ENCODE measurements at places on chromosomes 16 and 17.
A peak's percentile ranks its signal among the peaks of the same experiment; 100 is the strongest.

DNA sequence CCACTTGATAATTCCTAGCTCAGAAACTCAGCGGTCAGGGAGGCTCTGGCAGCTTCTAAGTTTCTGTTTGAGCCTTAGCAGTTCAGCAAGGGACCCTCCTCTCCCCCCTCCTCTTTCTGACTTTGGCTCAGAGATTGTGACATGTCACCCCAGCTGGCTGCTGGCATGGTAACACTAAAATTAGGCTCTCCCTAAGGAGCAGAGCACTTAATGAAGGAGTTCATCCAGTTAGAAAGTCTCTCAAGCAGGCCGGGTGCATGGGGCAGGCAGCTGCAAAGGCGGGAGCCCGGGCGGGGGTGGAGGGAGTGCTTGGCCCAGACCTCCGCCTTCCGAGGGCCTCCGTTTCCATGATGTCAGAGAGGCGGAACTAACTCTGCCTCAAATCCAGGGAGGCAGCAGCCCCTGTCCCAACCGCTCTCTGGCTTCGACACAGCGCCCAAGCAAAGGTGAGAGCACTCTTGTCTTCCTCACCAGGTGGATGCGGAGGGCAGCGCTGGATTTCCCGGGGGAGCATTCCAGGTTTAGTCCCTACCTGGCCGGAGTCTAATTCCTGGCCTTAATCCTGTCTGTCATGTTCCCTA is 128.0 kb upstream of the PLCG2 start:
- no peak for DNase-seq

GRCh38 chr16:73093146-73094144 is 45.5 kb upstream of the ZFHX3 start:
- DNase-seq = no peak

- no peak for DNase-seq
These were observed 18.7 kb downstream of the DCUN1D3 start for GRCh38 chr16:20881503-20881878.

GRCh38 chr16:60611844-60612243 is 1424.4 kb downstream of the CDH8 start:
- no peak for DNase-seq

- no peak for DNase-seq
These were observed 58.1 kb downstream of the MAP2K4 start for GRCh38 chr17:12078791-12079190.

DNA sequence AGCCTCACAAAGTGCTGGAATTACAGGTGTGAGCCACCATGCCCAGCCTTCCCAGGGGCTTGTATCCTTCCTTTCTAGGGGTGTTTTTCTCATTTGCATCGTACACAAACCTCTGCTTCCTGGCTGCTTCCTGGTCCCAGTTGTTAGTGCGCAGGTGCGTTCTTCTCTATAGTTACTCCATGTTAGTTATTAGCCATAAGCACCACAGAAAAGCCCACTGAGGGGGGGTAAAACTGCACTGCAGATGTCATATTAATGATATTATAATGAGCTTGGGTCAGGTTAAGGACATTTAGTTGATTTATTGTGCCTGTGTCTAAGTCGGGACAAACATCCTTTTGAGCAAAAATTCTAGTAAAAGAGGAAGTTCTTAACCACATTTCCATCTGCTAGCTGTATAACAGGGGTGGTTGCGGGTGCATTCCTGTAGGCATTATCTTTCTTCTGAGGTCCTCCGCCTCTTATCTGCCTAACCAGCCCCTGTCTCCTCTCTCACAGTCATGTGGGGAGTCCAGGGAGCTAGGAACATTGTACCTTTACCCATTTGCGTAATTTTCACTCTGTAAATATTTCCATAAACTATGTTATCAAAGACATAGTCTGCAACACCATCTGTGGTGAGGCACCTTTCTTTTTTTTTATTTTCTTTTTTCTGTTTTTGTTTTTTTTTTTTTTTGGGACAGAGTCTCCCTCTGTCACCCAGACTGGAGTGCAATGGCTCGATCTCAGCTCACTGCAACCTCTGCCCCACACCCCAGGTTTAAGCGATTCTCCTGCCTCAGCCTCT is 23.6 kb upstream of the ATF7IP2 start:
- DNase-seq = peak; percentile 38

DNA sequence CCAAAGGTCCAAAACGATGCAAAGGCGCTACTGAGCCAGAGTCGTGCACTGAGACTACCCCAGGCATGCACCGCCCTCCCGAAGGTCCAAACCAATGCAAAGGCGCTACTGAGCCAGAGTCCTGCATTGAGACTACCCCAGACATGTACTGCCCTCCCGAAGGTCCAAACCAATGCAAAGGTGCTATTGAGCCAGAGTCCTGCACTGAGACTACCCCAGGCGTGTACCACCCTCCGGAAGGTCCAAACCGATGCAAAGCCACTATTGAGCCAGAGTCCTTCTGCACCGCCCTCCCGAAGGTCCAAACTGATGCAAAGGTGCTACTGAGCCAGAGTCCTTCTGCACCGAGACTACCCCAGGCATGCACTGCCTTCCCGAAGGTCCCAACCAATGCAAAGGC is 27.1 kb downstream of the SLC43A2 start:
- DNase-seq = no peak

DNA sequence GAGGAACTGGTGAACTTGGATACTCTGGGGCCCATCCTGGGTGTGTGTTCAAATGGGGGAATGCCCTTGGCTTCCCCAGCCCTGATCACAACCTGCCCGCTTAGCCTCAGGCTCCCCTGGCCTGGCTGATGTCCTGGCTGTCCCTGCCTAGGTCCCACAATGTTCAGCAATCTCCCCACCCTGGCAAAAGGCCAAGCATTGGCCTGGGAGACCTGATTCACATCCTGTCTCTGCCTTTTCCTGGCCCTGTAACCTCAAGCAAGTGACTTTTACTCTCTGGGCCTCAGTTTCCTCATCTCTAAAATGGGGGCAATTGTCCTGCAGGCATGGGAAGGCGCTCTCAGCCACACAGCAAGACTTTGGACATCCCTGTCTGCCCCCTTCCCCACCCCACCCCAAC is 14.4 kb downstream of the CPNE2 start:
- DNase-seq = no peak

GRCh38 chr16:16100631-16101030 is 122.7 kb downstream of the ABCC6 start:
- DNase-seq = no peak

GRCh38 chr16:63625126-63625525 is 1496.7 kb downstream of the CDH11 start:
- no peak for DNase-seq

- DNase-seq = no peak
These were observed 8.3 kb upstream of the CDH5 start for GRCh38 chr16:66358231-66358630.

- DNase-seq = no peak
These were observed 393.5 kb downstream of the UTP18 start for GRCh38 chr17:51653878-51654277.

GRCh38 chr16:66851166-66851964 is 7.2 kb downstream of the CA7 start:
- DNase-seq = no peak

- DNase-seq = no peak
These were observed 18.5 kb downstream of the GTF3C1 start for GRCh38 chr16:27531186-27531585.

DNA sequence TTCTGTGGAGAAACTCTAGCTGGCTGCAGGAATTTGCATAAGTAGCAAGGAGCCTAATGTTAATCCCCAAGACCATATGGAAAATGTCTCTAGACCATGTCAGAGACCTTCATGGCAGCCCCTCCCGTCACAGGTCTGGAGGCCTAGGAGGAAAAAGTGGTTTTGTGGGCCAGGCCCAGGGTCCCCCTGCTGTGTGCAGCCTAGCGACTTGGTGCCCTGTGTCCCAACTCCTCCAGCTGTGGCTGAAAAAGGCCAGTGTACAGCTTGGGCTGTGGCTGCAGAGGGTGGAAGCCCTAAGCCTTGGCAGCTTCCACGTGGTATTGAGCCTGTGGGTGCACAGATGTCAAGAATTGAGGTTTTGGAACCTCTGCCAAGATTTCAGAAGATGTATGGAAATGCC is 306.9 kb upstream of the CA10 start:
- no peak for DNase-seq

DNA sequence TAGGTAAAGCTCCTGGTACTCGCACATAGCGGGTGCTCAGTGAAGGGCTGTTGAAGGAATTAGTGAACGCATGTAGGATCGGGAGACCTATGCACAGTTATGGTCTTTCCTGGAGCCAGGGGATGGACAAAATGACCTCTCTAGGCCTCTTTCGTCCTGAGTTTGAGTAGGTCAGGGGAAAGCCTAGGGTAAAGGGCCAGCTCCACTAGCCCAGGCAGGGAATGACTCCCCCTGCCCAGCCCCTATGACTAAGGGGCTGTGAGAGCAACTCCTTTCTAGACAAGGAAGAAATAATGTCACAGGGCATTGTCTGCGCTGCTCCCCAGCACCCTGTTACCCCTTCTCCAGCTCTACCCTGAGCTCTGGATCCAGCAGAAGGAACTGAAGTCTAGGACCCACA is 24.6 kb upstream of the FMNL1 start:
- no peak for DNase-seq

- DNase-seq = no peak
These were observed 56.3 kb downstream of the PITPNC1 start for GRCh38 chr17:67433248-67433924.

- DNase-seq = peak; percentile 73
These were observed 532 bp downstream of the CNTNAP1 start for GRCh38 chr17:42682722-42683403.

GRCh38 chr17:64596439-64596838 is 65.7 kb downstream of the SMURF2 start:
- no peak for DNase-seq

DNA sequence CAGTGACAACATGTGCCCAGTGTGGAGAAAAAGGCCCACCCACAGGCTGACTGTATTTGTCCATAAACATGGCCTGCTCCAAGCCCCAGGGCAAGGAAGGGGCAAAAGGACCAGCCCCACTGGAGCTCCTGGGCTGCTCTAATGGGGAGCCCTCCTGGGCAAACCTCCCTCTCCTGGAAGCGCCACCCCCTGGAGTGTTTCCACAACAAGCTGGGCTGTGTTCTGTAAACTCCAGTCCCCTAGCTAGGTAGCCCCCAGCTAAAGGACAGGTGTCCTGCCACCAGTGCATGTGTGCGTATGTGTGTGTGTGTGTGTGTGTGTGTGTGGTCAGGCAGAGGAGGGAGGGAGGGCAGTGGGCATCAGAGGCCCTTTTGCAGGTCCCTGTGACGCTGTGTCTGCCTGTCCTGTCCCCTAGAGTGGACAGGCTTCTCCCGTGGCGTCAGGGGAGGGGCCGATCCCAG is 11.3 kb upstream of the STAC2 start:
- DNase-seq = peak; percentile 9

DNA sequence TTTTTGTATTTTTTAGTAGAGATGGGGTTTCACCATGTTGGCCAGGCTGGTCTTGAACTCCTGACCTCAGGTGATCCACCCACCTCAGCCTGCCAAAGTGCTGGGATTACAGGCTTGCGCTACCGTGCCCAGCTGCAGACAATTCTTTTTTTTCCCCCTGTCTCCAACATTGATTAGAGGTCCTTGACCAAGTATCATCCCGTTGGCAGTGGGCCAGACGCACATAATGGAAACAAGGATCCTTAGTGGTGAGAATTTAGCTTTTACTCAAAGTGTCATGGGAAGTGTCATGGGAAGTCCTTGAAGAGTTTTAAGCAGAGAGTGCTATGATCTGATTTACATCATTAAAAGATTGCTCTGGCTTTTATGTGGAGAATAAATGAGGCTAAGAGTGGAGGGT is 2.1 kb upstream of the FBXO47 start:
- DNase-seq = no peak

DNA sequence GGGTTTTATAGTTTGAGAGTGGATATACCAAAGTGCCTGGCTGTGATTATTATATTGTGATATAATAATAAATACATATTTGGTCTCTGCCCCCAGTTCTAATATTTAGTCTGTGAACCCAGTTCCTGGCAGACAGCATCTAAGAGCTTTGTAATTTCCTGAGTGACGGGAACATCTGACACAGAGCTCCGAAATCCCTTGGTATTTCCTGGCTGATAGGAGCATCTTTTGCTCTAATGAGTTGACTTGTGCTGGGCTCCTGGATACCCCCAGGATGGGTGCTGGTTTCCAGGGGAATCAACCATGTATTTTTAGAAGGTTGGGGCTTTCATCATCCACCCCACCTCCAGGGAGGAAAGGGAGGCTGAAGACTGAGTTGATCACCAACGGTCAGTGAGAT is 187.3 kb downstream of the CDH13 start:
- DNase-seq = no peak

DNA sequence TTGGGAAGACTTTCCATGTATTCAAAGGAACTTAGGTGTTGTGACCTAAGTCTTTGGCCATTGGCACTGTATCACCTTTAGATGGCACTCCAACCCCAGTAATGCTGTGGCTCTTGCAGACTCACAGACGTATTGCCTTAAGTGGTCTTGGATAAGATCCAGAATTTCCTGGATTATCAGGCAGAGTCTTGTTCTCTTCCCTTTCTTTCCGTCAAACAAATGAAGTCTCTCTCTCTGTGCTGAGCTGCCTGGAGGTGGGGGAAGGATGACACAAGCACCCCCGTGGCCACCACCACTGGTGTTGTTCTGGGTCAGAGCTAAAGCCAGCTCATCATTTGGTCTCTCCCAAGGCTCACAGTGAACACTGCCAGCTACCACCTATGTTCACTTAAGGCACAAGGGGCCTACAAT is 789.9 kb upstream of the KIF2B start:
- DNase-seq = no peak

- no peak for DNase-seq
These were observed 5.7 kb downstream of the SGCA start for GRCh38 chr17:50171371-50172071.

DNA sequence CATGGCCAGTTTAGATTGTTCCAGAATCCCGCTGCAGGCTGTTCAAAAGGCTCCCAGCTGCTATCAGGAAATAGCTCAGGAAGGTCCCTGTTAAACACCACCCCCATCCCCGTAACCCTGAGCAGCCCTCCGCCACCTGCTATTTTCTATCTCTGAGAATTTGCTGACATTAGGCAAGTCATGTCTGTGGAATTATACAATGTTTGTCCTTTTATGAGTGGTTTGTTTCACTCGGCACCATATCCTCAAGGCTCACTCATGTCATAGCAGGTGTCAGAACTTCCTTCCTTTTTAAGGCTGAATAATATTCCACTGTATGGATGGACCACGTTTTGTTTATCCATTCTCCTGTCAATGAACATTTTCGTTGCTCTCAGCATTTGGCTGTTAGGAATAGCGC is 164.3 kb upstream of the FOXF1 start:
- no peak for DNase-seq

DNA sequence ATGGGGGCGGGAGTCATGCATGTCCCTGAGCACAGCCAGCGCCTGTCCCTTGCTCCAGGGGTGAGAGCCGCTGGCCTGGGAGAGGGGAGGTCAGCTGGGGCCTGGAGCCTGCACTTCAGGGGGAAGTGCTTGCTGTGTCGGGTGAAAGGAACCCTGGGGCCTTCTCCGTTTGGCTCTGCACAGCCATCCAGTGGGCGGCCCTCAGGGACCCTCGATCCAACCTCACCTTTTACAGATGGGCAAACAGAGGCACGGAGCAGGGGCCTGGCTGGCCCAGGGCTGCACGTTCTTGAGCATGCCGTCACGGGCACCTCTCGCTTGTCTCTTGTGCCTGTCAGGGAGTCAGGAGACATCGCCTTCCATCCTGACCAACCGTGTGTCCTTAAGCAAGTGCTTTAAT is 1.8 kb downstream of the SNX20 start:
- no peak for DNase-seq
